ENCODE measurements at places on chromosomes 7 and 10.

DNA sequence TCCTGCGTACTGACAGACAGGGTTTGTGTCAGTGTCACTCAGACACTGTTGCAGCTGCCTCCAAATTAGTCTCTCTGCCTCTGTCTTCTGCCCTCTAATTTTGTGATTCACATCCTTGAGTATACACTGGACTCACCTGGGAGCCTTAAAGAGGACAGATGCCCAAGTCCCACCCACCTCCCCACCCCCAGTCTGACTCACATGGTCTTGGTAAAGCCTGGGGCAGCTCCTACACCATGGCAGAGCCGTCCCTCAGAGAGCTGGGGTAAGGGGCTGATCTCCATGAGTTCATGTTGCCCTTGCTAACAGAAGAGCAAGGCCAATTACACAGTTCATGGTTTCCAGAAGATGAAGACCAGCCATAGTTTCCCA, 197.6 kb upstream of the STK17A start:
- DNase-seq = no peak

- peak; percentile 44 for DNase-seq
Measured at GRCh38 chr10:125700355-125700911, 17.5 kb upstream of the TEX36 start.

DNA sequence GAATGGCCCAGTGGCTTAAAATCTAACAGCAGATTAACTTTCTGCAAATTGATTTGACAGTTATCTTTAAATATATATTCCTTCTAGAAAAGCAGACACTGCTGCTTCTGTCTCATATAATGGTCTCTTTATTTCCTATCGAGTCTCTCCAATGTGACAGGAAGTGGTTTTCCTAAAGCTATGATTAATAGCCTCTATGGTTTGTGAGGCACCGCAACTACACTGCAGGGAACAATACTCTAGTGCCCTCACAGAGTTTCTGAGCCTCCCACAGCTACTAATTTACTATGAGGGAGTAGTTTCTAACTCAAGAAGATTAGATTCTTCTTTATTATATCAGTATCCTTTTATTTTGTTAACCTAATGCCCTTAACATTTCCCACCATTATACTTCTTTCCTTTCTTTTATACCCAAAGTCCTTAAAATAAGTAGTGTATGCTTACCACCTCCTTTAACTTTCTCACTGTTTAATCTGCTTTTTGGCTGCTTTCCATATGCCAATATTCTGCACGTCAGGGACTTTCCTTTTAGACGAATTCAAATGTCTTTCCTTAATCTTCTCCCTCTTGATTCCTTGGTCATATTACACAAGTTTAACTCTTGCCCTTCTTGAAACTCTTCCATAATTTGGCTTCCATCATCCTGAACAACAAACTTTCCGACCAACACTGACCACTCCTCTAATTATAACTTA, 23.8 kb upstream of the AHR start:
- peak; percentile 78 for DNase-seq

DNA sequence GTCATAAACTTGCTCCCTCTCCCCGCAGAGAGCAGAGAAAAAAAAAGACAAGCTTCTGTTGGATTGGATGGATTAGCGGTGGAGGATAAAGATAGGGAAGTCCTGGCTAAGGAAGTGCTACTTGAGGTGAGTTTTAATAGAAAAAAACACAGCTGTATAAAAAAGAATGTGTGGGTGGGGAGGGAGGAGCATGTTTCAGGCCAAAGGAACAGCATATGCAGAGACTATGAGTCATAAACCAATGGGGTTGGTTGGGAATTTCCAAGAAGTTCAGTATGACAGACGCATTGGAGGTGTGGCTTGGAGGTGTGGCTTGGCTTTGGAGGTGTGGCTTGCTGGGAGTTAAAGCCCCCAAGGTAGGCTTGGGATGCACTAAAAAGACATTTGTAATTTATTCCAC, 103.0 kb upstream of the LSM8 start:
- peak; percentile 20 for DNase-seq

GRCh38 chr7:75725306-75725705, 13.4 kb downstream of the HIP1 start:
- DNase-seq = no peak

GRCh38 chr10:35640474-35640873, 1.6 kb downstream of the FZD8 start:
- DNase-seq = peak; percentile 76

GRCh38 chr7:151426904-151427704, 12.8 kb downstream of the CRYGN start:
- no peak for DNase-seq

- DNase-seq = no peak
Measured at GRCh38 chr10:78649429-78649828, 419.3 kb upstream of the ZMIZ1 start.

DNA sequence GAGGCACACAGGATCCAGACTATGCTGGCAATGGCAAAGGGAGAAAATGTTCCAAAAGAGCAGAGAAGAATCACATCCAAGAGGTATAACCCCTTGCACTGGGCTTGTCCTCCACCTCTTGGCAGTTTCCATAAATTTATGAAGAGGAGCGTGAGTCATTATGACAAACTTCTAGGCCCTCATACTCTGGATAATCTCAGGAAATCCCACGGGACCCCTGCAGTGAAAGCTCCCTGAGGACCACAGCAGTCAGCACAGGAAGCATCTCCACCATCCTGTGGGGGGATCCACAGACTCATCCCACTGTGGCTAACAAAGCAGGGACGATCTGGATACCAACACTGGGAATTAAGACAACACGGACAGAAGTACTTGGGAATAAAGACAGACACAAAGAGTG, 30.3 kb upstream of the GPAM start:
- no peak for DNase-seq

- DNase-seq = no peak
Measured at GRCh38 chr10:72267381-72267780, 6.3 kb upstream of the DDIT4 start.

- peak; percentile 72 for DNase-seq
Measured at GRCh38 chr7:4612939-4613841, 68.9 kb upstream of the FOXK1 start.

GRCh38 chr7:117269886-117270285, 53.0 kb downstream of the WNT2 start:
- DNase-seq = peak; percentile 55

DNA sequence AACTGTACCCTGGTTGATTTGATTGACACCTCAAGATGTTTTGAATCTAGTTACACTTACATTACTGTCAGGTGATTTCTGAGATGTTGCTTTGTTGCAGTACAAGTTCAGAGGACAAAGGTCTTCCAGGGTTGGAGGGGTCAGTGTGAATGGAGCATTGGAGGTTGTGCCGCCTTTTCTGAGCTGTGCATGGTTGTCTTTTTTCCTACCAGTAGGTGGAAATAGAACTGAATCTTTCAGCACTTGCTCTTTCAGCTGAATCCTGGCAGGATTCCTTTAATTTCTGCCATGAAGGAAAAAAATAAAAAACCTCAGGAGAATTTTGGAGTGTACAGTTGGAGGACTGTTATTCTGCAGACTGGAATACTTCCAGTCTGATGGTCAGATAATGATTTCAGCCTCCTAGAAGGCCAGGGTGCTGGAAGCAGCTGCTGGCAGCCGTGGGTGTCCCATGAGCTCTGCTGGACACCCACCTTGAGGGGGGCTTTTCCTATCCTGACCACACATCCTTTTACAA, 82.7 kb downstream of the PLCE1 start:
- DNase-seq = no peak

DNA sequence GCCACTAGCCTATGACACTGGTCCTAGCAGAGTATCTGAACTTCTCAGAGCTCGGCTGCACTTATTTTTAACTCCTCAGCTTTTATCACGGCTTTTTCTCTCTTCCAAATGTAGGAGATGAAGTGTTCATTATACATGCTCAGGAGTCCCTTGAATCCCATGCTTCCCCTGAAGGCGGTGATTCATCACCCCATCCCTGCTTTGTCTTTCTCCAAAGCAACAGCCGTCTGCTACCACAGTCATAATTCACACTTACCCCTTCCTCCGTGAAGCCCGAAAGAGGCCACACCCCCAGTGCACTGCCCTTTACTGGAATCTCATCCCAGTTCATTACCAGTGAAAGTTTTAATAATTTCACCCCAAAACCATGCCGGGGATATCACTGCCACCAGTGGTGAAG, 301.5 kb upstream of the SHH start:
- DNase-seq = no peak

DNA sequence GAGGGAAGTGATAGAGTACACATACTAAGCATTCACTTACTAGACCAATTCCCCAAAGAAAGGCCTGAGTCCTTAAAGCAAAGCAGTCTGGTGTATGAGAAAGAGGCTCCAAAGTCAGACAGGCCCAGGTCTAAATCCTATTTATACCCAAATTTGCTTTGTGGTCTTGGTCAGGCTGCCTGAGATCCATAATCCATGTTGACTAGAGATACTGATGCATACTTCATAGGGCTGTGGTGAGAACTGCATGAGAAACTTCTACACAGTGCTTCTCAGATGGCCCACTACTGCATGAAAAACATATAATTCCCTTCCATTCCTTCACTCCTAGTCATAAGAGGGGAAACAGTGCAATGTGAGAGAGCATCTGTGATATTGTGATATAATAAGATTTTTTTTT, 81.6 kb upstream of the SP4 start:
- no peak for DNase-seq

DNA sequence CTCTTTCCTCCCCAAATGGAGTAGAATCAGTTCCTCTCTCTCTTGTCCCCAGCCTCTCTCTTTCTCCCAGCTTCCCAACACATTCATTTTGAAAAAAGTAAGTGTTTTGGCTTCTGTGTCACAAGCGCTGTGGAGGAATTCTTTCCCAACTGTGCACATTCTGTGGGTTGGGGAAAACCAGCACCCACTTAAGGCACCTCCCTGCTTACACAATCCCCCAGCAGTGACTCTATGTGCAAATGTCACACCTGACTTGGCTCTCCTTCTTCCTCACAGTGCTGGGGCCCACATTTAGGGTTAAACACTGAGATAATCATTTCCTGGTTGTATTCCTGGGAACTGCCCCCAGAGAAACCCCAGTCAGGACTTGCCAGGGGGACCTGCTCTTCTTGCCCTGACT, 358.1 kb upstream of the ZNF32 start:
- DNase-seq = no peak

DNA sequence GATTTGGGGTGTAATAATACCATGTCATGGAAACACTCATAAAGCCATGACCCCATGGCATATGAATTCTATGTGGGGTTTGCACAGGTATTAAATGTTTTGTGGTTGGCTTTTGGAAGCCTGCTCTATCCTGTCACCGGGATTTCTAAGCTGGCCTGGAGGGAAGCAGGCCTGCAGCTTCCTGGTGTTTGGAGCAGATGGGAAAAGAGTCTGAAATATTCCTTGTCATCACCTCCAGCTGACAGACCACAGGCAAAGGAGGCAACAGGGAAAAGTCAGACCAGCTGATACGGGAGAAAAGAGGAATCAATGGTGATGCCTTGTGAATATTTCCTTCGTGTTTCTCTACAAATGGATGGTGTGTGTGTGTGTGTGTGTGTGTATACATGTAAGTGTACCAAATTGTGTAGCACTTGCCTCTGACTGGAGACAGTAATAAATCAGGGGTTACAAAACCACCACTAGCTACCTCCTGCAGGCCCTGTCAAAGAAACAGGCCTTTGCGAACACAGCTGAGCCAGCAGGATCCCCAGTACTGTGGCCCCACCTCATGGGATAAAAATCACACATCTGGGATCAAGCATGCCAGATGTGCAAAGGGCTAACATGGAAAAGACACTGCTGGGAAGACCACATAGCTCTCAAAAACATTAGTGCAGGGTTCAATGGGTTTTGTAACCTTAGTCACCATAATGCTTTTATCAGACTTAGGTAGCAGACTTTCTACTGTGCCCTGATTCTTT, 120.8 kb upstream of the HPS1 start:
- DNase-seq = peak; percentile 70

GRCh38 chr10:71335173-71335708, 16.2 kb downstream of the SLC29A3 start:
- no peak for DNase-seq

DNA sequence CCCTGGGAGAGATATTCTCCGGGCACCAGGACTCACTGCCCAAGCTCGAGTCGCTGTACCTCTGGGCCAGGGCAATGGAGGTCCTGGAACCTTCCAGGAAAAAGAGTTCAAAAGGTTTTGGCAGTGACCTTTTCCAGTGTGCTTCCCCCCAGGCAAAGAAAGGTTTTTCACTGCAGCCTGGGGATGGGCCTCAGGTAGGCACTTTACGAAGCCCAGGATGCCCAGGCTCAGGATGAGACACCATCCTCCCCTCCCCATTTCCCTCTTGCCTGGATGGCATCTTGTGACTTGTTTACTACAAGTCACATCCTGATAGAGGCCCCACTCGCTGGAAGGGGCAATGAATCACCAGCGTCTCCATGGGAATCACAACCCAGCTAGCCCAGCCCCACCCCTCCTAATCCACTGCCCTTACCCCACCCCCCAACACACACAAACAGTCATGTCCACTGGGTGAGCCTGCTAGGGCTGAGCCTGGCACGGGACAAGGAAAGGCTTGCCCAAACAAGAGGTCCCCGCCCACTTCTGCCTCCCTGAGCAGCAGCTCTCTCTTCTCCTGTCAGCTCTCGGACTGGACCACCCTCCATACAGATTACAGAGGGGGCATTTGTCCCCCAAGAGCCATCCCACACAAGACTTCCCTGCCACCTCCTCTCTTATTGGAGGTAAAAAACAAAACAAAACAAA, 93.8 kb upstream of the SMNDC1 start:
- peak; percentile 94 for DNase-seq

DNA sequence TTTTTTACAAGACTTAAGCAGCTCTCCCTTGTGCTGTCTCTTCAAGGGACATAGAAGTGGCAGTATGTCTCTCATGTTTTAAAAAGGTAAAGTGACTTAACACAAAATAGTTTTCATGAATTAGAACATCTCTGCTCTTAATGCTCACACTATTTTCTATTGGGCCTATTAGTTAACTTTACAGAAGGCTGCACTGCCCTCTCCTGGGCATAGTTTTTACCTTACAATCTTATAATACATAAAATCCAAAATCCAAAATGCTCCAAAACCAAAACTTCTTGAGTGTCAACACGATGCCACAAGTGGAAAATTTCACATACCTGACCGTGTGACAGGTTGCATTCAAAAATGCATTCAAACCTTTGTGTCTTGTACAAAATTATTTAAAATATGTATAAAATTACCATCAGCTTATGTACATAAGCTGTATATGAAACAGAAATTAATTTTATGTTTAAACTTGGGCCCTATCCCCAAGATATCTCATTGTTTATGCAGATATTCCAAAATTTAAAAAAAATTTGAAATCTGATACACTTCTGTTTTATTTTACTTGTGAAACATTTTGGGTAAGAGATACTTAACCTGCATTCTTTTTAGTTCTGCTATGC, 25.8 kb downstream of the TES start:
- peak; percentile 62 for DNase-seq

- DNase-seq = peak; percentile 65
Measured at GRCh38 chr7:127938588-127938987, 92.6 kb downstream of the LRRC4 start.

- peak; percentile 64 for DNase-seq
Measured at GRCh38 chr7:48154792-48155413, 16.4 kb upstream of the ABCA13 start.

GRCh38 chr10:77325233-77325537, 312.4 kb downstream of the KCNMA1 start:
- DNase-seq = no peak

- no peak for DNase-seq
Measured at GRCh38 chr7:133484086-133484485, 231.2 kb downstream of the EXOC4 start.

GRCh38 chr7:18140943-18141342, 113.3 kb upstream of the PRPS1L1 start:
- DNase-seq = no peak
